Activated B cell treated with CpG ODN at 0.5 μM for 24 hours (primary cell): ENCODE measurements at places on chromosomes 1 and 21. TPM values are rescaled to one million over a fixed set of nuclear protein-coding genes. Genes with fewer than 3 reads are reported as not detected.

Gene FAM72C
- total RNA-seq: 0.27 and 0.49 TPM in 2 replicates

Gene CC2D1B
- total RNA-seq: 51.3 and 66.4 TPM in 2 replicates

Gene PKNOX1
- total RNA-seq: 13.3 and 15.6 TPM in 2 replicates

- DNase-seq: no peak
- H3K27ac ChIP-seq: no peak overlapping the region
- H3K4me3 ChIP-seq: no peak overlapping the region
- H3K36me3 ChIP-seq: peaks cover 50% of the 10 kb centered on the region
- H3K4me1 ChIP-seq: peaks cover 10% of the 10 kb centered on the region
These were observed 72.8 kb downstream of the NRIP1 start for GRCh38 chr21:14991957-14992356.

DNA sequence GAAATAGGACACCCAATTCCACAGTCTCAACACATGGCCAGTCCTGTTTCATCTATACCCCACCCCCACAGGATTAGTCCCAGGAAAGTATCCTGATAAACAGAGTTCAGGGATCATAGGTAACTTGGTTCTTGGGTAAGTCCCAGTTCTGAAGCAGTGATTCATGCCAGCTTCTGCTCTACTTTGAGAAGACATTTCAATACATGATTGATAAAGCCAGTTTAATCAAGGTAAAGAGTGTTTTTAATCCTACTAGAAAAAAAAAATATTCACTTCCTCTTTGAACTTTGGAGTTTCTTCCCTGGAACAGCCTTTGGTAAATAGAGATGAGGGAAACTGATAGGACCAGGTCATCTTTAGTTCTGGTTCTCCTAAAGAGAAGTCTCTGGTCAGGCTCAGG is 142.4 kb downstream of the TLR5 start:
- peaks cover 66% of the 10 kb centered on the region for H3K36me3 ChIP-seq
- no peak overlapping the region for H3K4me3 ChIP-seq
- H3K27me3 ChIP-seq: no peaks in the 10 kb centered on the region
- no peak for DNase-seq

GRCh38 chr1:39110882-39111281 is 84.7 kb downstream of the NDUFS5 start:
- H3K27me3 ChIP-seq: no peaks in the 10 kb centered on the region
- H3K4me3 ChIP-seq: no peak overlapping the region
- peaks cover 4% of the 10 kb centered on the region for H3K36me3 ChIP-seq
- peaks cover 7% of the 10 kb centered on the region for H3K4me1 ChIP-seq
- no peak for DNase-seq

DNA sequence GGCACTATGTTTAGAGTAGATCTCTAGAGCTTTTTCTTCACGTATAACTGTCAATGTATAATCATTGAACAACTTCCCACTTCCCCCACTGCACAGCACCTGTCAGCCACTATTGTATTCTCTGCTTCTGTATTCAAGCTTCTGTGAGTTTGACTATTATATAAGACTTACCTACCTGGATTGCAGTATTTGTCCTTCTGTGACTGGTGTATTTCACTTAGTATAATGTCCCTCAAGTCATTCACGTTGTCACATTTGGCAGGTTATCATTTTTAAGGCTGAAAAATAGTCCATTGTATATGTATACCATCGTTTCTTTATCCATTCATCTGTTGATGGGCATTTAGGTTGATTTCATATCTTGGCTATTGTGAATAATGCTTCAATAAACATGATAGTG is 969.5 kb upstream of the B3GALT2 start:
- H3K27ac ChIP-seq: no peak overlapping the region
- H3K27me3 ChIP-seq: peaks cover 2% of the 10 kb centered on the region
- no peaks in the 10 kb centered on the region for H3K36me3 ChIP-seq
- H3K4me3 ChIP-seq: no peak overlapping the region

Gene HIVEP3
- total RNA-seq: 12.6 and 14.4 TPM in 2 replicates

DNA sequence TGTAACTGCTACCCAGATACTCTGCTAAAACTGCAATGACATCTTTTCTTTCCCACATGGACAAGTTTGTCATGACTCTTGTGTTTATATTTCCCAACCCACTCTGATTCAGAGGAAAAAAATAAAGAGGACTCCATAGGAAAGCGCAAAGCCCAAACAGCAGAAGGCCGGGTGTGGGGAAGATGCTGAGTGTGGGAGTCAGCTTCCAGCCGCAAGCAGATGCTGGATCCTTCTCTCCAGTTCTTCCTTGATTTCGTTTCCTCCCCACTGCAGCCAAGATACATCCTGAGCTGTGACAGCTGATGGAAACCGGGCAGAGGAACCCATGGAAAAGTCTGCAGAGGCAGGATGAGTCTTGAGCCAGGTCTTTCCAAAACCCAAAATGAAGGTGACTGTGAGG is 498.2 kb downstream of the PLPP3 start:
- no peaks in the 10 kb centered on the region for H3K36me3 ChIP-seq
- H3K4me1 ChIP-seq: no peaks in the 10 kb centered on the region
- no peak for DNase-seq
- no peak overlapping the region for H3K27ac ChIP-seq
- H3K4me3 ChIP-seq: no peak overlapping the region
